GM03348 (cell line): ENCODE measurements at places on chromosomes 1 and 21.

DNA sequence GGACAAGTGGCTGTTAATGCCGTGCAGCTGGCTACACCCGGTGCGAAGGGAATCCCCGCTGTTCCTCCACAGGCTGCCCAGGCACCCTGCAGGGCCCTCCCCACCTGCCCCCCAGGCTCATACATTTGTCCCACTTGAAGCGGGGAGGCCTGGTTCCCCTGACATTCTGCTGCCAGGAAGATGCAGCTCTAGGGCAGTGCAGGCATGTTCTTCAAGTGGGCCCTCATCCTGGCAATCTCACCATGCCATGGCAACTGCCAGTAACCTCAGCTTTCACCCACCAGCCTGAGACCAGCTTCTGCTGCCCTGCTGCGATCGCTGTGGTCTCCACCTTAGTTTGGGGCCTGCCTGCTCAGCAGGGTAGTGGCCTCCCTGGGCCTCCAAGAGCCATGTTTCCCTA lies 151.9 kb upstream of the COL6A1 start:
- no peak for DNase-seq

- DNase-seq = no peak
Measured at GRCh38 chr1:200673952-200674823, 4.5 kb upstream of the DDX59 start.

DNA sequence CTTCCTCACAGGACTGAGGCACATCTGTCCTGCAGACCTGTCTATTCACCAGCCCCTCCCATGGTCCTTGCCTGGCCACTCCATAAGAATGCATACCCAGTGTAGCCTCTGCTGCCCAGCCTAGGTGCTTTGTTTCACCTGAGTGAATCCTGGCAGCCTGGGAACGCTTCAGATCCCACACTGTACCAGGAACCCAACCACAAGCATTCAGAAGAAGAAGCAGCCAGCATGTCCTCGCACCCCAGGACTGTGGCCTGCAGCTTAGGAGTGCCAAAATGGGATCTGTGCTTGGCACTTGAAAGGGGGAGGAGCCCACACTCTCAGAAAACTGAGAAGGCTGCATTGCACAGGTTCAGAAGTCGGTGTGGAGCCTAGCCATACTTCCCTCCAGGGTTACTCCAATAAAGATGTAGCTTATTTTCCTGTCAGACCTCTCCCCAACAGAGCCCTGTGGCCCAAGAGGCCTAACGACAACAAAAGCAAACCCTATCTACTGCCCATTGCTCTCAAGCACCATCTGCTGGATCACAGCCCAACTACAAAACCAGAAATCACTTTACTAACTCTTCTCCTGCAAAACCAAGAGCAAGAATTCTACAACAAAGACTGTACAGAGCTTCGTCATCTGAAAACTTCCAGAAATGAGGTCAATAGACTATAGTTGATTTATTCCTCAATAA lies 923.1 kb upstream of the NEGR1 start:
- no peak for DNase-seq

DNA sequence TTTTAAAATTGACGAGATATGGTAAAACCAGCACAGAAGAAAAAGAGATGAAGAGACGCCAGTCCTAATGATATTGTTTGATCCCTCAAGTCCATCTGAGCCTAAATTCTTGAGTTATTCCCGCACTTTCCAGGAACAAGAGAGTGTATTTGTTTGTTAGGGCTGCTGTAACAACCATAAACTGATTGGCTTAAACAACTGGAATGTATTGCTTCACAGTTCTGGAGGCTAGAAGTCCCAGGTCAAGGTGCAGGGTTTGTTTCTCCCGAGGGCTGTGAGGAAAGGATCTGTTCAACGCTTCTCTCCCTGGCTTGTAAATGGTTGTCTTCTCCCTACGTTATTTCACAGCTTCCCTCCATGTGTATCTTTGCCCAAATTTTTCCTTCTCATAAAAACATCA lies 7.8 kb upstream of the EXO1 start:
- DNase-seq = no peak

- DNase-seq = no peak
Measured at GRCh38 chr1:179490611-179491010, 85.1 kb downstream of the NPHS2 start.

DNA sequence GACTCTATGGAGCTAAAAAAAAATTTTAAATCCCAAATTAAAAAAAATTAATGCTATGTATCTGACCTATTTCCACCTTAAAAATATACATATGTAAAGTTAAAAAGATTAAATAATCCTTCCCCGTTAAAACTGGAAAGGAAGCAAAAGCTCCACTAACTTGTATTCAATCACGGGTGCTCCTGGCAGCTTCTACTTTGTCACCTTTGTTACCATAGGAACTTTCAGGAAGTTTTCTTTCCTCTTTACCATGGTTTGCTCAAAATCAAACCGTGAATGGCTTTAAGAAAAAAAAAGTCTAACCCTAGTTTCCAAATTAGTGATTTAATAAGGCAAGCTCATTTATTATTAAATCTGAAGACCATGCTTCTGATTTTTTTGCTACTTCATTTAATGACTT lies 3.5 kb downstream of the GPATCH2 start:
- DNase-seq = no peak

- peak; percentile 56 for DNase-seq
Measured at GRCh38 chr21:25369524-25370300, 237.6 kb downstream of the MRPL39 start.

GRCh38 chr1:2632561-2633361 lies at the start of gene MMEL1:
Gene MMEL1 (minus strand): TSS chr1:2633016. CDS start chr1:2629484, 3,532 bp downstream.
- DNase-seq = peak; percentile 7

DNA sequence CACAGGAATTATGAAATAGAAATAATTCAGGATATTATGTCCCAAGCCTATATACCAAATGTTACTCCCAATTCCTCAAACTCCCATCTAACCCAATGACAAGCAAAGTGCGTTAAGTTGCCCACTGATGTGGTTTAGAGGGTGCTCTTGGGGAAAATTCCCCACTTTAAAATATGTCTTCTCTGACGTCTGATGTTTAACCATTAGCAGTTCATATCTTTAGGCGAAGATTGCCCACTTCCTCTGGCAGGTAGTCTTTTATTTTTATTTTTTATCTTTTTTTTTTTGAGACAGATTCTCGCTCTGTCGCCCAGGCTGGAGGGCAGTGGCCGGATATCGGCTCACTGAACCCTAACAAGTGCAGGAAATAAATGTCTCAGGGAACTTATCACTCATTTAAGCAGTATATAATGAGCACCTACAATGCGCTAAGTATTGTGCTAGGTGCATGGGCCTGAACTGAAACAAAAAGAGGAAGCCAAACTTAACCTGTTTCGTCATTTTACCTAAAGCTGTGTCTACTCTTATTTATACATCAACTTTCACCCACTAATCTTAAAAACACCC lies 1.3 kb upstream of the LYST start:
- no peak for DNase-seq

DNA sequence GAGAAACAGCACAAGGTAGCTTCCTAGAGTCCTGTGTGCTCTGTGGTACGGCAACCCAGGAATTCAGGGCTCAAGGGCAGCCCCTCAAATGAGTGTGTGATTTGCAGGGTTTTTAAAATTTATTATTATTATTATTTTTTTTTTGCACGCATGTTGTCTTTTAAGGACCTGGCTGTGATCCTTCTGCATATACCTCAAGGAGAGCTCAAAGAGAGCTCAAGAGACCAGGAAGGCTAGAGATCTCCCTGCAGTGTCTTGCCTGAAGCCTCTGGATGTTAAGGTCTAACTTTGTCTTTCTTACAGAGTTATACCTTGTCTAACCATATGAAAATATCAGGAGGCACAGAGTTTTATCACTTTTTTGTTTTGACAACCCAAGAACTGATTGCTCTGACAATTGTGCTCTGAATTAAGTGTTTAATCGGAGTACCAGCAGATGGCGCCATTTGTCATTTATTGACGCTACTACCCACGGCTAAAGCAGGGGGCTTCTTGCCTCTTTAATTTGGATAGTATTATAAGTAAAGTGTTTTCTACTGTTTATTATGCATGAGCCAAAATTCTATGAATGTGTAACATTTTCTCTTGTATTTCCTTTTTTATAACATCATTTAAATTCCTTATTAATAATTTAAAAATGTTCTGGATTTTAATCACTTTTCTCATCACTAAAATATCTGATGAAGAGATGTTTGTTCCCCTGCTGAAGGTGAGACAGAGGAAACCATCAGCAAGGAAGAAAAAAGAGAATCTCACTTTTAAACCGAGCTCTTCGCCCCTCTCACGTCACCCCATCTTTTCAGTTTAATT lies 35.8 kb upstream of the LMO4 start:
- peak; percentile 58 for DNase-seq

- DNase-seq = no peak
Measured at GRCh38 chr1:204077979-204078696, 5.2 kb downstream of the SOX13 start.

GRCh38 chr1:118291661-118292060 lies 106.6 kb upstream of the SPAG17 start:
- no peak for DNase-seq

DNA sequence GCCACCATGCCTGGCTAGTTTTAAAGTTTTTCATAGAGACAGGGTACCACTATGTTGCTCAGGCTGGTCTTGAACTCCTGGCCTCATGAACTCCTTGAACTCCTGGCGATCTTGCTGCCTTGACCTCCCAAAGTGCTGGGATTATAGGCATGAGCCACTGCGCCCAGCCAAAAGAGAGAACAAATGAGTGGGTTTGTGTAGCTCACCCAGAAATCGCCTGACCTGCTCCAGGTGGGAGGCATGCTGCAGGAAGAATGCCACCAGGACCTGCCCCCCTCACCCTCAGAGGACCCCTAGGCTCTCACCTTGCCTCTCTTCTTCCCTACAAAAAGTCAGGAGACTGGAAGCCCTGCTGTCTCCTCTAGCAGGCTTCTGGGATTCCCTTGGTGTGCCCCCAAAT lies 88.8 kb downstream of the SYT2 start:
- DNase-seq = no peak

DNA sequence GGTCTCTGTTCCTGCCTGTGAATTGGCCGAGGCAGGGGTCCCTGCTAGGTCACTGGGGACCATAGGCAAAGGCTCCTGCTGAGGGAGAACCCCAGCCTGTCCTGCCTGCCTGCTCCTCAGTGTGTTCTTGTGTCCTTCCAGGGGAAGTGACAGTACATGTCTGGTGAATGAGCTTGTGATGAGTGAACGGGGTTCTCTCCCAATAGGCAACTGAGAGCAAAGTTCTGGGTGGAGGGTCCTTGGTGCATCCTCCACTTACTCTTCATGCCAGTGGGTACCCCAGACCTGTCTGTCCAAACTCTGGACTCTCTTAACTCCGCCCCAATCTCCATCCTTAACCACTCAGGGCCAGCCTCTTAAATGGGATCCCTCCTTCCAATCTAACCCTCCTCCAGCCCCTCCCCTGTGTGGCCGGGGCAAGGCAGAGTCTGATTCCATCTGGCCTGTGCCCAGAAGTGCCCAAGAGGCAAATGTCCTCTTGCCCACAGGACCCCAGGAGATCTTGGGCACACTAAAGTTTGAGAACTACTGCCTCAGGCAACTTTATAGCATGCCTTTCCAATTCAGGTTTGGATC lies 2.0 kb downstream of the XKR8 start:
- peak; percentile 45 for DNase-seq

DNA sequence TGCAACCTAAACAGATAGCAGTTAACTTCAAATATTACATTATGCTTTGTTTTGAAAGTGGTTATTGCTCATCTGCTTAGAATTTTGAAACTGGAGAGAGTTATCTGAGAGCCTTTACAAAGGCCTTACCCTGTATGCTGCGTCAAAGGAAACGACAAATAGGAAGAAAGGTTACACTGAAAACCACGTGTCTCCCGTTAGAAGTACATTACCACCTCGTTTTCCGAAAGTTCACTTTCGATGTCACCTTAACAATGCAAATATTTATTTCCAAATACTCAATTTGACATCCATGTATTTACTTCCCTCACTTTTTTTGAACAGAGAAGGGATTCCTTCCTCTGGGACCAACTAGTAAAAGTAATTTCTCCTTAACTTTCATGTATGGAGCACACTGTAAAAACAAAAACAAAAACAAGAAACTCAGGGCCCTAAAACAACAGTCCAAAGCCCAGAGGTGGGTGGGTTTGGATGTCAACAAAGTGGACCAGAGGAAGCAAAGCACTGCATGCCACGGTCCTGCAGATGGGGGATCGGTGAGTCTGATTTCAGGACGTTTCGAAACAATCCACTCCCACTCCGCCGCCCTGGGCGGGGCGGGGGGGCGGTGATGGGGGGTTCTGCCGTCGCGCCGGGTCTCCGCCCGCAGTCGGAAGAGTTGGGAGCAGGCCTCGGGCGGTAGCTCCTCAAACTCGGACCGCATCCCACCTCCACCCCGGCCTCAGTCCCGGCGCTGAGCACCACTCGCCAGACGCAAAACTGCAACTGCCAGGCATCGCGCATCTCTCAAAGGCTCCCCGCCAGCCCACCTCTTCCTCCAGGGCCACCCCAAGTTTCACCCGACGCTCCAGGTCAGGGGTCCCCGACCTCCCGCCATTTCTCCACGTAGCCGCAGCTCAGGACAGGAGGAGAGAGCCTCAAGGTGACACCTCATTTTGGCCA lies 841 bp downstream of the ADSS2 start:
- peak; percentile 72 for DNase-seq

- DNase-seq = no peak
Measured at GRCh38 chr21:42557420-42557819, 43.8 kb downstream of the SLC37A1 start.

- DNase-seq = no peak
Measured at GRCh38 chr1:96872757-96873156, 151.2 kb downstream of the PTBP2 start.

GRCh38 chr1:2160451-2161300 lies 33.9 kb downstream of the FAAP20 start:
- DNase-seq = no peak

DNA sequence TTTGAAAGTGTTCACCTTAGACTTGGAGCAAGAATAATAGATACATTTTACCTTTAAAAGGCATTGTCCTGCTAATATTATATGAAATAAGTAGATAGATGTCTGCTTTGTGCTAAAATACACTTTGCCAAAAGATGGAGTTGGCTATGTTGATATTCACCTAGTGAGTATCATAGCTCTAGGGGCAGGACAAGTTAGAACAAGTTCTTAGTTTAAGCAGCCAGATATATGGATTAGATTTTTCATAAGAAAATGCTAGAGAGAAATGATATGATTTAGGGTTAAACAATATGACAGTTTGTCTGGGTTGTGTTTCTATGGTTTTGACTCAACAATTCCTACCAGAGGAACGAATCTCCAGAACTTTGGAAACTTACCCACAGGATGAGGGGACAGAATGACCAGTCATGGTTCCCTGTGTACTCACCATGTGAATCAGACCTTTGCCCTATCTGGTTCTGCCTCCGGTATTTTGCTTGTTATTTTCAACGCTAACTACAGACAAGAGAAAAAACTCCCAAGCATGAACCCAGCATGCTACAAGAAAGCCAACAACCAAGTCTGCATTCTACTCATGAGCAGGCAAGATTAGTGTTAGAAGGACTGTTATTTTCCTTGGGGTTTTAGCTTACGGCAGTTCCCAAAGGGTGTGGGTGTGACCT lies 1.7 kb downstream of the F5 start:
- DNase-seq = no peak

DNA sequence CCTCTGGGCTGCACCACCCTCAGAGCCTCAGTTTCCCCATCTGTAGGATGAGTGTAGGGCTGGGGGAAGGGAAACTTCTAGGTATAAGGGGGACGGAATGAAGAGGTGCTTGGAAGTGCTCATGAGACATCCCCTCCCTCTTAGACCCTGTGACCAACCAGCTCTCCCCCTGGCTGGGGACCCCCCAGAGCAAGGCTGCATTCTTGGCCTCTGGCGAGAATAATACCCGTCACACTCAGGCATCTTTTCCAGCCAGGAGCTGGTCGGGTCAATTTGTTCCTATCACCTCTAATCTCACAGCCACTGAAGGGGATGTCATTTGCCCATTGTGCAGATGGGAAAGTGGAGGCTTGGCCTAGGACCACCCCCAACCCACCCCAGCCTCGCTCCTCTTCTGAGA lies 443.0 kb downstream of the PTPRU start:
- no peak for DNase-seq

GRCh38 chr1:62500210-62500609 lies 63.4 kb downstream of the USP1 start:
- DNase-seq = no peak
